ENCODE measurements at places on chromosomes 4 and X. TPM values are rescaled to one million over a fixed set of nuclear protein-coding genes. Genes with fewer than 3 reads are reported as not detected.

Gene ADH7
- total RNA-seq: not detected

Gene VCX3A
- not detected for total RNA-seq

Gene GRIA3
- total RNA-seq: 2.2 TPM

Gene MAGEH1
- total RNA-seq: 63.6 TPM

Gene OPRPN
- not detected for total RNA-seq

Gene LIMCH1
- 104 TPM for total RNA-seq

Gene PGAM4
- total RNA-seq: 0.13 TPM

Gene TMPRSS11F
- total RNA-seq: not detected
